ENCODE measurements at places on chromosomes 1 and 21.

DNA sequence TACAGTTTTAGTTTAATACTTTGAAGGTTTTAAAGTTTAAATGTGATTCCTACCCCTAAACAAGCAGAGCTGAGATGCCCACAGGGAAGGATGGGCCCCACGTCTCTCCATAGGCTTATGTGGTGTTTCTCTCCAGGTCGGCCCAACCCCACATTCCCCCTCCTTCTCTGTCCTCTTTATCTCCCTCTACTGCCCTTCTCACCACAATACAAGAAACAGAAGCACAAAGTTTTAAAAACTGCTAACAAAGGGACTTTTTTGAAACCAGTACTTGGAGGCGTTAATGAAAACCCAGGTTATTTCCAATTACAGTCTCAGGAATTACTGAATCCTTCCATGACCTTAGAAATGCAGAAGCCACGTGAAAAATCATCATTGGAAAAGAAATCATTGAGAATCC, 324.0 kb downstream of the NTNG1 start:
- DNase-seq = peak; percentile 66

- DNase-seq = no peak
Measured at GRCh38 chr1:198166900-198167299, 10.1 kb downstream of the NEK7 start.

DNA sequence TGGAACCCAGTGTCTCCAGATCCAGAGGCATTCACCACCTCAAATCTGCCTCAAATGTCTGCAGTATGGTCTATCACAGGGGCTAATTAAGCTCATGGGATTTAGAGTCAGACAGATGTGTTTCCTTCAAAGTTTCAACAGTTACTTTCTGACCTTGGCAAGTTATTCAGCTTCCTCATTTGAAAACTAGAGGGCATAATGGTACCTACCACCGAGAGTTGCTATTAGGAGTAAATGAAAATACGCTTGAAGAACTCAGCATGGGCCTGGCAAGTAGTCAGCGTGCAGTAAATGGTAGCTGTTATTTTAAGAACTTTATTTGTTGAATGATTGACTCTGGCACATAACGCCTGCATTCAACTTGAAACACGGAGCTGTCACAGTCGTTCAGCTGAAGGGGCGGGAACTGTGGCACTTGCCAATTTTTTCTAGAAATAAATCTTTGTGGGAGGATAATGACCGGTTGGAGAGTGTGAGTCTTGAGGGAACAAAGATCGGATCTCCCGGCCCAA, 1.2 kb upstream of the CAP1 start:
- DNase-seq = no peak

DNA sequence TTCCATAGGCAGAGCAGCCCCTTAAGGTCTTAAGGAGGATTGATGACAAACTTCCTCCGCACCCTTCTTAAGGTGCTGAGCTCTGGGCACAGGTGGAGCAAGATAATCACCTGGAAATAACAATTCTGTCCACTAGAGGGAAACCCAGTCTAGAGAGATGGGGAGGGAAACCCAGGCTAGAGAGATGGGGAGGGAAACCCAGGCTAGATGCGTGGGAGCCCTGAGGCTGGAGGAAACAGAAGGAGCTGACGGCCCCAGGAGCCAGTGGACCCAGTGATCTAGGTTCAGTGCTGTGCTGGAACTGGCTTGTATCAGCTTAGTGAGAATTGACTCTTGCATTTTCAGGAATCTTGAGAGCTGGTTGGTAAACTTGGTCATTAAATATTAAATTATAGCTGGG, 17.8 kb upstream of the MYCL start:
- peak; percentile 95 for DNase-seq

DNA sequence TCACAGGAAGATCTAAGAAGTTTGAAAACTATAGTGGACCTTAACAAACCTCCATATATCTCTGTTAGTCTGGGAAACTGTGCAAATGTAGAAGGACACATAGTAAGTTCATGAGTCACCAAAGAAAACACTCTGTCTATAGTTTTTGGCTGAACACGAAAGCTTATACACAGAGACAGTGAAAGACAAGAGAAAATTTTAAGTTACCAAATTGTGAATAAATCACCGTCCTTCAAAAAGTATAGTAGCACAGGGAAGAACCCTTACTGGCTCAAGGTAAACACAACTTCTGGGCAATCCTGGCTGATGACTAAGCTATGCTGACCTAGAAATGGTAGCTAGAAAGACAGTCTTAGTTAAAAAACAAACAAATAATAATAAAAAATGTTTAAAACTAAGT, 1057.9 kb downstream of the AMY1C start:
- no peak for DNase-seq
